ENCODE measurements at places on chromosomes 16 and 17.

GRCh38 chr17:74836191-74836590 is 23.5 kb downstream of the GRIN2C start:
- DNase-seq: no peak

DNA sequence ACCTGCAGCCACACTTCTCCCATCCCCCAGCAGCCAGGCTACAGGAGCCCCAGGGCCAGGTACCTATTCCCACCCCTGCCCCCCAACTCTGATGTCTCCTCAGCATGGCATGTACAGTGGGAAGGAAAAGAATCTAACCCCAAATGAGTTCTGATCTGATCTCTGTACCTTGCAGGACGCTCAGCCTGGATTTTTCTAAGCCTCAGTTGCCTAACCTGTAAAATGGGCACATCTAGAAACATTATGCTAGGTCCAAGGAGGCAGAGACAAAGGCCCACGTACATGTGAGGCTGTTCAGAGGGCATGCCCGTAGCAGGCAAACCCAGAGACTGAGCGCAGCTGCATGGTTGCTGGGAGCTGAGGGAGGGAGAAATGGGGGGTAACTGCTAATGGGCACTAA is 35.1 kb downstream of the SLC38A8 start:
- DNase-seq: no peak

DNA sequence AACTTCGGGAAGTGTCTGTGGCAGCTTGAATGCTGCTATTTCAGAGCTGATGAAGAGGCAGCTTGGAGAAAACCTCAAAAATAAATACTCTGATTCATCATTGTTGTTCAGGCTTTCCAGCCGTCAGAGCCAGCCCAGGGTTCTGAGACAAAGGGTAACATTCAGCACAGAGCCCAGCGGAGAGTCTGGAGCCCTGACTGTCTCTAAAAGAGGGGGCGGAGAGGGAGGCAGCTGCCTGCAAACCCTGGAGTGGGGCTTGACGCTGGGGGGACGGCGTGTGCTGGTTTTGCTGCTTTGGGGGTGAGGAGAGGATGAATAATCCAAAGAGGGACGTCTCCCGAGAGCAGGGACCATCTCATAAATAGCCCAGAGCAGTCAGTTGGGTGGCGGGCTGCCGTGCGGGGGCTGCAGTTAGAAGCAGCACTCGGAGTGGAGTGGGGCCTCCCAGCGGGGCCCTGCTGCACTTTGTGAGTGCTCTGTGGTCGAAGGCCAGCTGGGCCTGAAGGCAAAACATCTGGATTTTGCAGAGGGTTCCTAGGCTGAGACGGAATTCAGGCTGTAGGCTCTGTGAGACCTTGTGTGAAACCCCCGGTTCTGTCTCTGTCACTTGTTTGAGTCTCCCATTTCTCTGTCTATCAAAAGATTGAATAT is 237.8 kb downstream of the PRKCA start:
- DNase-seq: no peak

GRCh38 chr16:48378836-48379235 is 6.4 kb downstream of the SIAH1 start:
- no peak for DNase-seq

- no peak for DNase-seq
Measured at GRCh38 chr16:47624563-47624962, 163.4 kb downstream of the PHKB start.

- no peak for DNase-seq
Measured at GRCh38 chr17:46771561-46772474, 46.7 kb downstream of the WNT3 start.

GRCh38 chr17:73749337-73749823 is 105.1 kb upstream of the SDK2 start:
- no peak for DNase-seq

DNA sequence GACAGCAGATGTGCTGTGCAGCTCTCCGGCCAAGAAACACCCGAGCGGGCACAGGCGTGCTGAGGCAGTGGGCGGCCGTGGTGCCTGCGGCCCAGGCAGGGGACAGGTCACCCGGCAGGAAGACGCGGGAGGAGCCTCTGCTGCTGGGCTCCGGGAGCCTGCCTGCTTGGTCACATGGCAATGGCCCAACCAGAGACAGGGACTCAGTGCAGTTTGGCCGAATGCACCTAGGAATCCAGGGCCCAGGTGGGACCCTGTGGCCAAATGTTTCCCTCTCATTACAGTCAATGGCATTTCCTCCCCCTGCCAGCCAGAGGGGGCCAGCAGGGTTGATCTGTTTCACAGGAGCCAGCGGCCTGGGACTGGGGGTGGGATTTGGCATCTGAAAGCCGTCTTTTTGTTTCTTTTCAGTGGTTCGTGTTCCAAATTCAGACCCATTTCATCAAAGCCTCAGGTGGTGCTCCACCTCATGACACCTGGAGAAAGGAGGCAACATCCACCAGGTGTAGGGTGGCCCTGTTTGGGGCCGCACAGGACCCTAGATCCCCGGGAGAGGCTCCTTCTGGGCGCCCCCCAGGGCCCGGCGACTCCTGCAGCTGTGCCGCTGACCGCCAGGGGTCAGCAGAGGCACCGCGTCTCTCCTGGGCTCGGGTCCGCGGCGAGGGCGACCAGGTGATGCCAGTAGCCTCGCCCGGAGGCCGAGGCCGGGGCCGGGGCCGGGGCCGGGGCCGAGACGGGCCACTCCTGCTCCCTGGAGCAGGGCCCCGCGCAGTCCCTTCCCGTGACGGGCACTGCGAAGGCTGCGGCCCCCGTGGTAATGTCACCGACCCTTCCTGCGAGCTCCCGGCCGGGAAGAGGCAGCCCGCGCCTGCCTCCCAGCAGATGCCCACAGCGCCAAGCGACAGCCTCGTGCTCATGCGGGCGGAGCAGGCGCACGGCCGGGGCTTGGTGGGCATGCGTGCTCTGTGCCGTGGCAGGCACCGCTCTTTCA is 118.5 kb downstream of the C16orf78 start:
- peak; percentile 93 for DNase-seq

DNA sequence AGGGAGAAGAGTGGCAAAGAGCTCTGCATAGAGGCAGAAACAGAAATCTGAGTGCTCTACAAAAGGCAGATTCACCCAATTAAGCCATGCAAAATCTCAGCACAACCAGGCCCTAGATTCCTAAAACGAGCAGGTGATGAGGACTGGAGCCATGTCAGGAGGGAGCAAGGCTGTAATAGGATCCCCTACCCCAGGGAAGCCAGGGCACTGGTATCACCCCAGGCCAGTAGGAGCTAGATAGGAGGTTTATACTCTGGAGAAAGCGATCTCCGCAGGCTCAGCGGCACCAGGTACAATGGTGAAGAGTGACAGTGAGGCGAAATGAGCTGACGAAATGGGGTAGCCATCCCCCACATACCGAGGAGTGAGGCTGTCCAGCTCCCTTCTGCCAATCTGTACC is 171.5 kb downstream of the PARN start:
- no peak for DNase-seq

DNA sequence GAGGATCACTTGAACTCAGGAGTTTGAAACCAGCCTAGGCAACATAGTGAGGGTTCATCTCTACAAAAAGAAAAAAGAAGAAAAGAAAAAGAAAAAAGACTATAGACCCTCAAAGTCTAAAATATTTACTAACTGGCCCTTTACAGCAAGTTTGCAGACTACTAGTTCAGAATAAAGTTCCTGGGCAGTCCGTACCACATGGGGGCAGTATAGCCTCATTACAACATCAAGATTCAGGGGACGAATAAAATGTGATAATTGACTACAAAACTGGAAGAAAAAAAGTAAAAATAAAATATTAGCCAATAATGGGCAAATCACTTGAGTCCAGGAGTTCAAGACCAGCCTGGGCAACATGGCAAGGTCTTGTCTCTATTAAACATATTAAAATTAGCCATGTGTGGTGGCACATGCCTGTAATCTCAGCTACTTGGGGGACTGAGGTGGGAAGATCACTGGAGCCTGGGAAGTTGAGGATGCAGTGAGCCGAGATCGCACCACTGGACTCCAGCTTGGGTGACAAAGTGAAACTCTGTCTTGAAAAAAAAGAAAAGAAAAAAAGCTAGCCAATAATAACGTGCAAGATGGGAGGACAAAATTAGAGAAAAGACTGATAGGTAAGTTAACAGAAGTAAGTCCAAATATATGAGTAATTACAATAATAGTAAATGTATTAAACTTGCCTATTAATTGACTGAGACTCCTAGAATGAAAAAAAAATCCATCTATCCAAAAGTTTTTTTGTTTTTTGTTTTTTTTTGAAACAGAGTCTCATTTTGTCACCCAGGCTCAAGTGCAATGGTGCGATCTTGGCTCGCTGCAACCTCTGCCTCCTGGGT is 129.4 kb upstream of the SEC14L1 start:
- peak; percentile 33 for DNase-seq

GRCh38 chr17:75552425-75553294 is 27.2 kb downstream of the LLGL2 start:
- DNase-seq: no peak

DNA sequence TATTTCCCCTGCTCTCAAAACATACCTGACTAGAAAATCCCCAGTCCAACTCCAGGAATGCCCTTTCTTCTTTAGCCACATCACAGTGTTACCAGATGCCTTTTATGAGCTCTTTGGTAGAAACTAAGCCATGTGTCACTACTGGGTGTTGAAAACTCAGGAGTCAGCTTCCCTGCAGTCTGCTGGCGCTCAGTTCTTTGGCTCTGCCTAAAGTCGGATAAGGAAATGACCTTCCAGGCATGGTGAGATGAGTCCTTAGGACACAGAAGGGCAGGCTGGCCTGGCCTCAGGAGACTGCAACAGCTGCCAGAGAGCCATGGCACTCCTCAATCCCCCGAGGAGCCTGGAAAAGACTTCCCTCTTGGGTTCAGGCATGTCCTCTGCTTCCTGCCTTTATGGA is 89.1 kb downstream of the CDH13 start:
- DNase-seq: no peak

GRCh38 chr17:9868552-9868951 is 36.5 kb downstream of the RCVRN start:
- no peak for DNase-seq

DNA sequence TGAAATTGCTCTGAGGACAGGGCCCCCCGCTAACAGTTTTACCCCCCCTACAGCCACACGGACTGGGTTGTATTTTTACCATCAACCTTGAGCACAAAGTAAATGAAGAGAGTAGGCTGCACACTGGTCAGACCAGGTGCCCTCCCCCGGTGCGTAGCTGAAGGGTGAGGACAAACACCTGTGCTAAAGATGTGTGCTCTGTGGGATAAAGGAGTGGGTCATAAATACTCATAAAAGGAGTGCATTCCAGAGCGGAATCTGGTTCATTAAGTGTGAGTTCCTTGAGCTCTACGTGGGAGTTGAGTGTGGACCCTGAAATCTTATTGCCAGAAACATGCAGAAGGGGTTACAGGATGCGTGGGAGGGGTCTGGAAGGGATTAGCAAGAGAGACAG is 217.0 kb downstream of the CCDC182 start:
- no peak for DNase-seq

DNA sequence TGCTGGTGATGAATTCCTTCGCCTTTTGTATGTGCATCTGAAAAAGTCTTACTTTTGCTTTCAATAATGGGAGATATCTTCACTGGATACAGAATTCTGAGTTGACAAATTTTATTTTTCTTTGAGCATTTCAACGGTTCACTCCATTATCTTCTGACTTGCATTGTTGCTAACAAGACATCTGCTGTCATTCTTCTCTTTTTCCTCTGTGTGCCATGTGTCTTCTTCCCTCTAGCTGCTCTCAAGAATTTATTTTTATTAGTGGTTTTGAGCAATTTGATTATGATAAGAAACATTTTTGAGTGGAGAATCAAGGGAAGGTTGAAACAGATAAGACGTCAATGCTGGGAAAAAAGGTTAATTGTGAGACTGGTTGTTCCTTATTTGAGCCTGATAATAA is 471.8 kb downstream of the CDH13 start:
- no peak for DNase-seq

- DNase-seq: no peak
Measured at GRCh38 chr17:58378733-58379510, 26.9 kb upstream of the SUPT4H1 start.

- DNase-seq: no peak
Measured at GRCh38 chr17:78680436-78680835, 101.6 kb downstream of the CYTH1 start.

GRCh38 chr17:56269556-56270389 is 116.5 kb downstream of the ANKFN1 start:
- DNase-seq: no peak

- DNase-seq: no peak
Measured at GRCh38 chr16:66267292-66268014, 99.0 kb upstream of the CDH5 start.

GRCh38 chr17:58577696-58578095 is 63.3 kb upstream of the MTMR4 start:
- no peak for DNase-seq

- DNase-seq: no peak
Measured at GRCh38 chr17:50871898-50872297, 5.7 kb upstream of the TOB1 start.

DNA sequence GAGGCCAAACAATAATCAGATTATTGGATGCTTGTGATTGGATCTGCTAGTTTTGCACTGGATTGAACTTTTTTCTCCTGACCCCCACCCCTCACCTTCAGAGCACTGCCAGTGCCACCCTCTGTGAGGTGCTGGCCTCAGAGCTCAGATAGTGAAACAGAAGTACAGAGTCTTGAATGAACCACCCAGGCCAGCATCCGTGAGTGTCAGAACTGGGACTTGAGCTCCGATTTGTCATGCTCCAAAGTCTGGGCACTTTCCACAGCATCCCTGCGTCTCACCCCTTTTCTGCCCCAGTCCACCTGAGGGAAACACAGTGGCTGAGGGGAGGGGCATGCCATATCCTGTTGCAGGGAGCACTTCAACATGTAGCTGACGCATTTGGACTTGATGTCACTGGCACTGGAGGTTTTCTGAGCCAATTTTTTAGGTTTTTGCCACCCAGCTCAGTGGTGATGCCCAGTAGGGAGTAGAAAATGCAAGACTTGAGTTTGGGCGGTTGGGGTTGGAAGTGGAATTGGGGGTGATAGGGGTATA is 47.3 kb downstream of the SMPD3 start:
- no peak for DNase-seq

GRCh38 chr16:9091867-9092281 is 430 bp downstream of the HAPSTR1 start:
- DNase-seq: no peak

- DNase-seq: no peak
Measured at GRCh38 chr17:76630151-76630550, 13.4 kb downstream of the ST6GALNAC1 start.

DNA sequence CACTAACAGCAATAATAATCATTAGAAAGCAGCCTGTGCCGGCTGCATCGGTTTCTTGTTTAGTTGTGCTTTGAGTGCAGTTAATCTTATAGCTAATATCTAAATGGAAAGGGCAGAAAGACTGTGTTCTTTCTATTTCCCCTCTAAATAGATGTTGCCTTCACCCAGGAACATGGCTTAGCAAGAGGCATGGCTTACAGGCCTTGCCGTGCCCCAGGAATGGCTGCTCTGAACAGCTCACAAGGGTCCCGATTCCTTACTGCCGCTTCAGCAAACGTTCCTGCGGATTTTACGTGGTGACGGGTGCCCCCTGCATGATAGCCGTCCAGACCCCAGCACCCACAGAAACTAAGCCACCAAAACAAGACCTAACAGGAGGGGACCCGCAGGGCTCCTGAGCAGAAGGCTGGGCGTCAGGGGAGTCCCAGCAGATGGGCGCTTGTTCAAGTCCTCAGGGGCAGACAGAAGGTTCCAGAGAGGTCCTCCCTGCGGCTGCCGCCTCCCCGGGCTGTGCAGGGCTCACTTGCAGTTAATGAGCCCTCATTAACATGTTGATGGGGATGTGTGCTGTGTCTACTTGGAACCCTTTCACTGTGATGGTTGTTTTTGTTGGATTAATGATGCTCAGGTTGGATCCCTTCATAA is 52.5 kb upstream of the ENPP7 start:
- DNase-seq: peak; percentile 40

GRCh38 chr17:43546319-43547188 is at the start of gene ETV4:
ETV4 (minus strand) TSS chr17:43546340; CDS start chr17:43545617, 723 bp downstream.
- DNase-seq: peak; percentile 73
